ENCODE measurements at places on chromosomes 6 and 20.

DNA sequence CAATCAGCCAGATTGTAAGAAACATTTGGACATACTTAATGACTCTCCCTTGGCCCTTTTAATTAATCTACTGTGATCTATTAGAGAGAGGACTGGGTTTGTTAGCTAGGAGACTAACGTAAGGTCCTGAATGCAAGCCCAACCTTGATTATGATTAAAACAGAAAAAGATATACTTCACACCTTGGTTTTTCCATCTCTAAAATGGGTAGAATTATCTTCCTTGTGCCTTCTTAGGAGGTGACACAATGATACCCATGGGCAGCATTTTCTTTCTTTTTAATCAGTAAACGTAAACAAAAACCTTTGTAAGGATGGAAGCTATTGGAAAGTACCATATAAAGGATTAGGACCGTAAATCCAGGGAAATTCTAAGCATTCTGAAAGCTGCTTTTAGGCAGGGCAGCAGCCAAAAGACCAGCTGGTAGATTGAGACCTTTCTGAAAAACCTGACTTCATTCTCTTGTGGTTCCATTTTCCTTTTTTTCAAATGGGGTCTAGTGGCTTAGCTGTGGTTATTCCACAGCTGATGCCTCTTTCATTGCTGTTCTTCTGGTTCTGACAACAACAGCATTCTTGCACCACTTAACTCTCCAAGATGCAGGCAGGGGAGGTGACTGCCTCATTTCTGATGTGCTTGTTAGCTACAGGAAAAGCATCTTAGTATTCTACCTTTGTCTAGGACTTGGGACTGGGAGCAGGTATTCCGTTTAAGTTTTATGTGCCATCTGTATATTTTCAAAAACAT is 27.4 kb downstream of the RREB1 start:
- no peak overlapping the region for H3K27ac ChIP-seq
- H3K27me3 ChIP-seq = no peaks in the 10 kb centered on the region
- DNase-seq = no peak
- H3K36me3 ChIP-seq = no peaks in the 10 kb centered on the region
- H3K4me3 ChIP-seq = no peak overlapping the region
- peaks cover 21% of the 10 kb centered on the region for H3K4me1 ChIP-seq

DNA sequence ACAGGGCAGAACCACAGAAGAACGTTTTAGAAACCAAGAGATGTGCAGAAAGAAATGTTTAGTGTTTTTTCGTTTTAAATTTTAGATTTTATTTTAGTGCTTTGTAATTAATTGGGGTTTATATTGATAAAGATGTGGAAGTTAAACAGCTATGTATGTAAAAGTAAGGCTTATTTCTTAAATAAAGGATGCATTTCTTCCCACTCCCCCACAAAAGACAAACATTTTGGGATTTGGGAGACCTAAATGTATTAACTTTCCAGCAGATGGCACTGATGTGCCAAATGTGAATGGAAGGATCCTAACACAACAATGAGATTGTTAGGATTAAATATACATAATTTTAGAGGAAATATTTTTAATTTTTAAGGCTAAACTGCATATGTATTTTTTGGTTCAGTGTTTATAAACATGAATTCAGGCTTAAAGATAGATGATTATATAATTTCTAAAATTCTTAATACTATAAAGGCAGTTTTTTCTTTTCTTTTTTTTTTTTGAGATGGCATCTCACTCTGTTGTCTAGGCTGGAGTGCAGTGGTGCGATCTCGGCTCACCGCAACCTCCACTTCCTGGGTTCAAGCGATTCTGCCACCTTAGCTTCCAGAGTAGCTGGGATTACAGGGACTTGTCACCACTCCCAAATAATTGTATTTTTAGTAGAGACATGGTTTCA is 12.0 kb downstream of the PFDN4 start:
- no peaks in the 10 kb centered on the region for H3K36me3 ChIP-seq
- no peak for DNase-seq
- H3K4me1 ChIP-seq = no peaks in the 10 kb centered on the region
- no peak overlapping the region for H3K27ac ChIP-seq

GRCh38 chr20:50196248-50196647 is 5.6 kb downstream of the CEBPB start:
- H3K36me3 ChIP-seq = peaks cover 22% of the 10 kb centered on the region
- no peak overlapping the region for H3K27ac ChIP-seq
- H3K27me3 ChIP-seq = no peaks in the 10 kb centered on the region
- no peak for DNase-seq
- H3K4me1 ChIP-seq = peaks cover 6% of the 10 kb centered on the region

DNA sequence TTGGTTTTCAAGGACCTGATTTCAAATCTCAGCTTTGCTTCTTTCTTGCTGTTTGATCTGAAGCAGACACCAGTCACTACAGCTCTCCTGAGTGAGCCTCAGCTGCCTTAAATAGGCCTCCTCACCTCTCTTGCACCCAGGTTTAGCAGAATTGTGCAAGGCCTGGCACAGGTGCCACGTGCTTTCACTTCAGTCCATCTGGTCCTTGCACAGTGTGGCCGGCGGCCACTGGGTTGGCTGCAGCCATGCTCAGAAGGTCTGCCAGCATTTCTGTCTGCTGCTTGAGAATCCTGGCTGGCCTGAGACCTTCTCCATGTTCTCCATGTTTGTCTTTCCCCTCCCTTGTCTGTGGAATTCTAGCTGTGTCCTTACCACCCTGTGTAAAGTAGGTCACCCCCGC is 14.5 kb upstream of the DAAM2 start:
- DNase-seq = no peak
- H3K4me1 ChIP-seq = no peaks in the 10 kb centered on the region
- no peaks in the 10 kb centered on the region for H3K36me3 ChIP-seq
- no peak overlapping the region for H3K27ac ChIP-seq
- no peaks in the 10 kb centered on the region for H3K27me3 ChIP-seq

GRCh38 chr6:167949121-167949684 is 48.3 kb upstream of the KIF25 start:
- no peak overlapping the region for H3K4me3 ChIP-seq
- DNase-seq = no peak
- no peaks in the 10 kb centered on the region for H3K27me3 ChIP-seq

Data from Peyer's patch (tissue), 4 donors.